ENCODE measurements at places on chromosomes 5 and 9.

- no peak for DNase-seq
Measured at GRCh38 chr5:102826629-102827028, 71.5 kb downstream of the PAM start.

DNA sequence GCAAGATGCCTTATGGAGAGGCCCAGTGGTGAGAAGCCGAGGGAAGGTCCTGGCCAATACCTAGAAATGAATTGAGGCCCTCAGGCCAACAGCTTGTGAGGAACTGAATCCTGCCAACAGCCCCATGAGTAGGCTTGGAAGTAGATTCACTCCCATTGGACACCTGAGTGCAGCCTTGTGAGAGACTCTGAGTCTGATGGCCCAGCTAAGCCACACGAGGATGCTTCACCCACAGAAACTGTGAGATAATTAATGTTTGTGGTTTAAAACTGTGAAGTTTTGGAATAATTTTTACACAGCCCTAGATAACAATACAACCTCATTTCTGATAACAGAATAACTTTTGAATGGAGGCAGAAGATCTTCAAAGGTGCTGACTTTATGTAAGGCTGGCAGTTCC lies 65.9 kb upstream of the DAP start:
- no peak for DNase-seq

GRCh38 chr9:116075191-116075590 lies 78.4 kb upstream of the PAPPA start:
- DNase-seq, result no peak

- DNase-seq, result no peak
Measured at GRCh38 chr5:2738156-2738699, 13.2 kb downstream of the IRX2 start.

GRCh38 chr9:121818016-121818661 lies 166.7 kb downstream of the DAB2IP start:
- DNase-seq, result no peak

- DNase-seq, result no peak
Measured at GRCh38 chr9:76643399-76644117, 120.7 kb upstream of the PCA3 start.

- no peak for DNase-seq
Measured at GRCh38 chr5:131355971-131356528, 92.2 kb downstream of the CDC42SE2 start.

- DNase-seq, result no peak
Measured at GRCh38 chr9:134165357-134166315, 1.3 kb upstream of the RNU6ATAC start.

DNA sequence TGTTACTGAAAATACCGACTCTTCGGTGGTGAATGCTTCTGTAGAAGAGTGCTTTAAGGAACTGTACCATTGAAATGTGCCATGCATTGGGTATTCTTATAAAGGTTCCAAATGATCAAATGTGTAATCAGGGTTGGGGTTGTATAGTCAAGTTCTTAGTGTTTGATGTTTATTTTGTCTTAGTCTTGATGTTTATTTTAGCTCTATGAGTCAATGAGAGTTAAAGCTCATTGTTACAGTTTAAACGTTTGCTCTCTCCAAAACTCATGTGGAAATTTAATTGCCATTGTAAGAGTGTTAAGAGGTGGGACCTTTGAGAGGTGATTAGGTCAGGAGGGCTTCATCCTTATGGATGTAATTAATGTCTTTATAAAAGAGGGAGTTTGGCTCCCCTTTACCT lies 153.0 kb downstream of the FER start:
- no peak for DNase-seq

GRCh38 chr5:161745392-161745791 lies 59.9 kb downstream of the GABRA6 start:
- no peak for DNase-seq

DNA sequence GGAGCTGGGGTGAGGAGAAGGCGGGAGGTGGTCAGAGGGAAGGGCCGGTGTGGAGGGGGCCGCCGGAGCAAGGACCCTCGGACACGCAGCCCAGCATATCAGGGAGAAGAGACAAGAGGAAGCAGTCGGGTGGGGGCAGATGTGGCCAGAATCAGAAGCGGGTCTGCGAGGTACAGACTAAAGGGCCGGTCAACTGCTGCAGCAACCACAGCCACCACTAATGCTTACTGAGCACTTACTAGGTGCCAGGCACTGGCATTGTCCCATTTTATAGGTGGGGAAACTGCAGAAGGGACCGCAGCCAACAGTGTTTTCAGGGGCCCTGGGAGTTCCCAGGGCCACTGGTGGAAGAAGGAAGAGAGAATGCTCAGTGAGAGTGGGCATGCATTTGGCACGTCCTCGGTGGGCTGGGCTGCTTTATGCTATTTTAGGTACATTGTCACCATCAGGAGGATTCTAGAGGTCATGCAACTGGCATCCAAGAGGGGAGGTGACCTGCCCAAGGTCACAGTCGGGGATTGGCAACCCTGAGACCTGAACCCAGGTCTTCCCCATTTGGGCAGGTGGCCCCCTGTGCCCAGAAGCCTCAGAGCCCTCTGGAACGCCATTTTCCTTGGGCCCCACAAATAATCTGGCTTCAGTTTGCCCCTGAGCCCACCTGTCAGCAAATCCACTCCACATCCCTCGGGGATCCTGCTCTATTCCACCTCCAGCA lies 53.4 kb downstream of the DUSP1 start:
- no peak for DNase-seq

Measured in smooth muscle cell of the brain vasculature (primary cell).